ENCODE measurements at places on chromosomes 12 and 14.

GRCh38 chr12:104457746-104458693 lies 1.3 kb downstream of the CHST11 start:
- peak; percentile 39 for DNase-seq

DNA sequence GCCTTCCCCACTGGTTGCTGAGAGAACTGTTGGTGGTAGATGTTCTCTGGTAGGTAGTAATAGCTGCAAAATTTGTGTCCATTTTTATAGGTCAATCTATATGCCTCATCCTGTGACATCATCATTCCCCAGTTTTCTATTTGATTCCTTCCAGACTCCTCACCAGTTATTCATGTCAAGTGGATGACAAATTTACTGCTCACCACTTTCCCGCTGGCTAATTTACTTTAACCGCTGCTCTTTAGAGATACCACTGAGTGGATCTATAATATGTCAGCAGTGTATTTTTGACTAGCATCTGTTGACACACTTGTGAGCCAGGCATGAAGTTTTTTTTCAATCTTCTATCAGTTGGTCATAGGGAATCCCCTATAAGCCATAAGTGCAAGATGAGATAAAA lies 24.6 kb downstream of the GPR65 start:
- DNase-seq, result no peak

GRCh38 chr14:55332654-55333570 lies 61.7 kb downstream of the FBXO34 start:
- DNase-seq, result no peak

- no peak for DNase-seq
These were observed 405.8 kb downstream of the ATP23 start for GRCh38 chr12:58347188-58347587.

GRCh38 chr12:53975064-53975471 lies 314 bp upstream of the HOTAIR start:
- DNase-seq, result no peak

DNA sequence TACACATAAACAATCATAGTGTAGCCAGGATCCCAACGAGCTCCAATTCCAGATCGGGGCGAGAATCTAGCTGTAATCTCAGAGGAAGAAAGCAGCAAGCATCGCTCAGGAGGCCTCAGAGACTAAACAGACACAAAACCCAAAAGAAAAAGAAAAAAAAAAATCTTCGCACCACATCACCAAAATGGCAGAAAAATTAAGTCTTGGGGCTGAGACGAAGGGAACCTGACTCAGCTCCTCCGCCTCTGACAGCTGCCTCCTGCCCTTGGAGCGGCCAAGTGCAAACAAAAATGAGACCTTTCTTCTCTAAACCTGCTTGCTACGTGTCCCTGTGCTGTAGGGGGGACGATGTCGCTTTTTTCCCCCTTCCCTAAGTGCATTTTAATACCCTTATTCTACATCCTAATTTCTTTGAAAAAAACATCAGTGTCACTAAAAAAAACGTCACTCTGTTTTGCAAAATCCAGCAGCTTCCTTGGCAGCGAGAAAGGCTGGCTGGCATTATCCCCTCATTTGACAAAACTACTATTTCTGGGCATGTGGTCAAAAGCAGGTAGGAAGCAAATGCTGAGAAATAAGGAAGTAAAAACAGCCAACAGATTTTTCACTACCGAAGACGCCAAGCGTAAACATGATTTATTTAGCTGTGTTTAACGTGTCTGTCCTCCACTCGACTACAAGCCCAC lies 30.5 kb downstream of the BCL11B start:
- DNase-seq, result no peak
